ENCODE measurements at places on chromosomes 1 and 21.

GRCh38 chr1:31807273-31808048 is 8.4 kb downstream of the SPOCD1 start:
- DNase-seq, result no peak

DNA sequence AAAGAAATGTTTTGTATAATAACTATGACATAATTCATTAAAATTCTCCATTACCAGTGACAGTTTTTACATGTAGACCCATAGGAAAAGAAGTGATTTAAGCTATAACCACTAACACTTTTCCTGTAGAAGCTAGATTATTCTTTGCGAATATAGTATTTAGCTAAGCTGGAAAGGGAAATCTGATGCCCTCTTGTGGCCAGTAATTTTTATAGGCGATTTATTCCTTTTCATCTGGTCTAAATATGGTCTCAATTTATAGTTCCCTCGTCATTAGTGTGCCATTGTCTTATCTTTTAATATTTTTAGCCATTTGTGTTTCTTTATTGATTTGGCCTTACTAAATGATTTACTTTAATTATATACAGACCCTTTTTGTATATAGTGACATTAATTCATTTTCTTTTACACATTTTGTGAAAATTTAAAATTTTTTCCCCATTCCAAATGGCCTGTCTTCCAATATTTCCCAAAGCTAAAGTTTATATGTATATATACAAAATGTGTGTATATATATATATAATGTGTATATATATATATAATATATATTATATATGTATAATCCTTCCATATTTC is 26.7 kb downstream of the BTG3 start:
- no peak for DNase-seq

GRCh38 chr1:152473887-152474537 is 36.6 kb upstream of the LCE5A start:
- no peak for DNase-seq

GRCh38 chr1:24929398-24930259 is 447 bp downstream of the RUNX3 start:
- DNase-seq, result no peak

DNA sequence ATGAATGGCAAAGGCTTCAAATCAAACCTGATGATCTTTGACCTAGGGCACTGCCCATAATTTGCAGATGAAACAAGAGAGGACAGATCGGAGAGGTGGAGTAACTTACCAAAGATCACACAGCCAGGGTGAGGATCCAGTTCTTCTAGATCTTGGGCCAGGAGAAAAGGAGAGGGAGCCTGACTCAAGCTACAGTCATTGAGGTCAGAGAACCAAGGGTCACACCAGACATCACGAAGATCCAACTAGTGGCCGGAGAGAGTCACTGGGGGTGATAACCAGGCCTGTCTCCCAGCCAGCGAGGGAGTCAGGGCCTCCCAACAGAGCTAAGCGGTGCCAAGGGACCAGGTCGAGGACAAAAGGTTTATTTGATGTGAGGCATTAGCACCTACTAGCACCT is 115.0 kb downstream of the RIPK4 start:
- DNase-seq, result no peak
